ENCODE measurements at places on chromosomes 7 and 10. TPM values are rescaled to one million over a fixed set of nuclear protein-coding genes. Genes with fewer than 3 reads are reported as not detected.

MAP3K8 gene
- 1.7 TPM for total RNA-seq

TLX1 gene
- total RNA-seq: 14.3 TPM

USP6NL gene
- 13.3 TPM for total RNA-seq

PHKG1 gene
- total RNA-seq: not detected

CHST15 gene
- 2.4 TPM for total RNA-seq

HIBADH gene
- 10.3 TPM for total RNA-seq

WEE2 gene
- not detected for total RNA-seq

CRCP gene
- 29.1 TPM for total RNA-seq

CDHR1 gene
- total RNA-seq: 6.1 TPM

MRLN gene
- total RNA-seq: not detected

WDFY4 gene
- not detected for total RNA-seq

SDK1 gene
- total RNA-seq: 225 TPM

- H3K4me3 ChIP-seq: no peak overlapping the region
- no peaks in the 10 kb centered on the region for H3K36me3 ChIP-seq
- DNase-seq: no peak
Measured at GRCh38 chr7:122902751-122903495, 16.7 kb upstream of the CADPS2 start.

- no peaks in the 10 kb centered on the region for H3K36me3 ChIP-seq
- no peaks in the 10 kb centered on the region for H3K27me3 ChIP-seq
- H3K4me3 ChIP-seq: no peak overlapping the region
- no peak overlapping the region for H3K27ac ChIP-seq
Measured at GRCh38 chr10:14036233-14036632, 294.5 kb downstream of the FRMD4A start.

GRCh38 chr7:55104712-55105433 lies 86.1 kb downstream of the EGFR start:
- peaks cover 2% of the 10 kb centered on the region for H3K27me3 ChIP-seq
- H3K4me3 ChIP-seq: no peak overlapping the region
- no peak overlapping the region for H3K27ac ChIP-seq
- no peaks in the 10 kb centered on the region for H3K36me3 ChIP-seq
- H3K4me1 ChIP-seq: peaks cover 22% of the 10 kb centered on the region

DNA sequence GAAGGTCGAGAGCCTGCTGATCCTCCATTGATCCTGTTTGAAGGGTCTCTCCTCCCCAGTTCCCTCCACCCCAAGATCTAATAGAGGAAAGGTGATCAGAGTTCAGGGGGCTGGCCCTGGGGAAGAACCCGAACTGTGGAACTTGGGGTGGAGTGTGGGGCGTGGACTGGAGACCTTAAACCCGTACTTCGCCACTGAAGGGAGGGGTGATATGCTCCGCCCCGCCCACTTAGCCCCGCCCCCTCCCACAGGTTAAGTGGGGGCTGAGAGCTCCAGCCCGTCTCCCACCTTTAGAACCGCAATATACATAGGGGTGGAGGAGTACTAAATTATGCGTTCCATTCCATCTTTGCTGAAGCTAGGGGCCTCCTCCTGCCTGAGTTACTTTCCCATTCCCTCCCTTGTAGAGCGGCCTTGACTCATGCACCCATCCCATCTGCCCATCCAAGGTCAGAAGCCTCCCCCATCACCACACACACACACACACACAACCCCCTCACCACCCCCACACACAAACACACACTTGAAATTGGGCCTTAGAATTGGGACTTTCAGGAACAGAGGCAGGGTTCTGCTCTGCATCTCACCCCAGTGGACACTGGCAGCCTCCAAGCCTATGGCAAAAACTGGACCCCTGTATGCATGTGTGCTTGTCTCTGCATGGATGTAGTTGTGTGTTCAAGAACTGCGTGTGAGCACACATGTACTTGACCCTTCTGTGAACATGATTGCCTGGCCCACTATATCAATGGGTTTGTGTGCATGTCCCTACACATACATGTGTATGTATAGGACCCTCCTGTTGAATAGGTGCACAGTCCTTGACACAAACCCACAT lies 991 bp downstream of the SEMA4G start:
- peak overlapping the region; percentile 86 for H3K4me3 ChIP-seq
- H3K4me1 ChIP-seq: peaks cover 13% of the 10 kb centered on the region

GRCh38 chr7:116354171-116354545 lies 143.8 kb downstream of the TES start:
- no peaks in the 10 kb centered on the region for H3K4me1 ChIP-seq
- no peak for DNase-seq
- no peak overlapping the region for H3K4me3 ChIP-seq
- H3K27me3 ChIP-seq: peaks cover 2% of the 10 kb centered on the region
- no peak overlapping the region for H3K27ac ChIP-seq

DNA sequence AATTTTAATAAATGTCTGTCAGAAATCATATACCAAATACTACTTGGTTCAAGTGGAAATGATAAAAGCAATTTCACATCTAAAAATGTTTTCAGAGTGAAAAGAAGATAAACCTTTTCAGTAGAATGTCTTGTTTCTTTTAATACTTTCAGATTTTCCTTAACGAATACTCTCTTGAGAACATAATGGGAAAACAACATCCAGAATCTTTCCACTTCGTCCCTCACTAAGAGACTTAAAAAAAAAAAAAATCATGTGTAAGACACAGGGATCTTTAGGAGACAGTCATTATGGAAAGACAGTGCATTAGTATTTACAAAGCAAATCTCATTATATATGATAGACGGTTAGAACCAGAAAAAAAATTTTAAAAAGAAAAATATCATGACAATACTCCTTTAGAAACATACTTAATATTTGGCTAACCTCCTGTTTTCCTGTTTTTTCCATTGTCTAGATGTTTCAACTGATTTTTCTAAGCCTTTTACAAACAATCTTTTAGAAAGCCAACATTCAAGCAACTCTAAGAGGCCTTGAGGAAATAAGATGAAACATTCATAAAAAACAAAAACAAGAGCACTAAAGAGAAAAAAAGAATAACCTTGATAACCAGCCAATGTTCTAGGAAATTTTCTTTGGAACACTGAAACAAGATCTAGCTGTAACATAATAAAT lies 339.9 kb upstream of the LRRN3 start:
- H3K27me3 ChIP-seq: no peaks in the 10 kb centered on the region
- H3K36me3 ChIP-seq: peaks cover 6% of the 10 kb centered on the region
- DNase-seq: no peak
- no peak overlapping the region for H3K27ac ChIP-seq
- H3K4me3 ChIP-seq: no peak overlapping the region
- no peaks in the 10 kb centered on the region for H3K4me1 ChIP-seq

DNA sequence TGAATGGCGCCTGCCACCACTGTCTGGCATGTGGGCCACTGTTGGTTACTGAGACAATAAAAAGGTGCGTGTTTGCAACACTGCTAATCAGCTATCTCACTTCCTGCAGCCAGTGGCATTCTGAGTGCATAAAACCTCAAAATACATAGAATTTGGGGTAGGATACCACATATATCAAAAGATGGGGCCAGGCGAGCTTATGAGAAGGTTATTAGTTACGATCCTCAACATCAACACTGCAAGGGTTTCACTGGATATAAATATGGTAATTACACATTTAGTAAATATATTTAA lies 200.2 kb downstream of the WDR37 start:
- peaks cover 2% of the 10 kb centered on the region for H3K4me1 ChIP-seq
- H3K27me3 ChIP-seq: peaks cover 7% of the 10 kb centered on the region
- no peak overlapping the region for H3K4me3 ChIP-seq

DNA sequence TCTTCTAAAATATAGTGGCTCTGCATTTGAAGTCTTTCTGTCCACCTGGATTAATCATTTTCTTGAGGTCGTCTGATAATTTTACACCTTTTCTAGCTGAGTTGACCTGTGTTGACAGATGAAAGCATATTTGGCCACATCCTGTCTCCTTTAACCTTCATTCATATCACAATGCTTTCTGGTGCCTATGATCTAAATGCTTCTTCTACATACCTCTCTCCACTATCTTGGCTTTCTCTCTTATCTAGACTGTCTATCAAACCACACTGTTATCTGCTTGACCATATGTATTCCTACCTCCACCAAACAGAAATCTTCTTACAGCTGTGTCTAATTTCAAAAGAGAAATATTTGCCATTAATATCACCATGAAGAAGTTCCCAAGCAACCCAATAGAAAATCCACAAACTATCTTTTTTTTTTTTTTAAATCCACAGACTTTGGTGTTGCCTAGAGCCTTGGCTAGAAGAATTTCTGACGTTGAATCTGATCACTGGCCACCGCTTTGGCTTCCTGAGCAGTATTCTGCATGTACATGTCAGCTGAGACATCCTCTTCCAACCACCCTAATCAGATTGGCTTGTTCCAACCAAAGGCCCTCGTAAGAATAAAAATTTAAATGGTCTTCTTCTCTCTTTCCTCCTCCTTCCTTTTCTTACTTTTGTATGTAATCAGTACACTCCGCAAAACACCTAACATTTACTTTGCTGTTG lies 66.3 kb upstream of the SP4 start:
- H3K4me3 ChIP-seq: no peak overlapping the region
- H3K27ac ChIP-seq: no peak overlapping the region
- H3K4me1 ChIP-seq: no peaks in the 10 kb centered on the region

- H3K4me3 ChIP-seq: peak overlapping the region; percentile 98
- H3K4me1 ChIP-seq: peaks cover 2% of the 10 kb centered on the region
- no peaks in the 10 kb centered on the region for H3K36me3 ChIP-seq
- H3K27me3 ChIP-seq: peaks cover 3% of the 10 kb centered on the region
- no peak overlapping the region for H3K27ac ChIP-seq
Measured at GRCh38 chr7:76049295-76049694, 1.4 kb downstream of the MDH2 start.

DNA sequence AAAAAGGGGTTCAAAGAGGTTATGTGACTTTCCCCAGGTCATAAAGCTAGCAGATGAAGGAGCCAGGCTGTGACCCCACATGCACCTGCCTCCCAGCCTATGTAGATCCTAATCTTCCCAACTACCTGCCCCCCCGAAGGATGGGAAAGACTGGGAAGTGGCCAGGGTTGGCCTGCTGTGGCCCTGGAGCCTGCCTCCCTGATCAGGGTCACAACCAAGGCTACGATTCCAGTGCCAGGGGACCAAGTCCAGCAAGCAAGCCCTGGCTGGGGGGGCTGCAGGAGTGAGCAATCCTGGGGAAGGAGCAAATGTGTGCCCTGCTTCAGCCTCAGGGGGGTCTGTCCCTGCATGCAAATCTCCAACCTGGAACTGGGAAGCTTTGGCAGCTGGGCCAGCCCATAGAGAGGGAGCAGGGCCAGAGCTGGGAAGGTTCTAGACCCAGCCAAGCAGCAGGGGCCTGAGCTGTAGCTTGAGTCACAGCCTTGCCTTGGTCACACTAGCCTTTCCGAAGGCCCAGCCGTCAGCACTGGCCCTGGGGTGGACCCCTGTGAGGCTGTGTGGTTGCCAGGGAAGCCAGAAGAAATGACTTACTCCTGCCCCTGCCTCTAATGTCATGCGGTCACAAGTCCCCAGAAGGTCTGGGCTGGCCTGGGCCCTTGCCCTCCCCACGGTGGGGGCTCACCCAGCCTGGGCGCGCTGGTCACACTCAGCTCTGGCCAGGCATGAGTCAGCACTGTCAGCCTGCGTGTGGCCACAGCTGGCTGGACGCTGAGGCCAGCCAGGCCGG lies 96.4 kb upstream of the ZMIZ1 start:
- H3K4me1 ChIP-seq: peaks cover 32% of the 10 kb centered on the region
- H3K27ac ChIP-seq: peak overlapping the region; percentile 99
- DNase-seq: peak; percentile 54
- H3K36me3 ChIP-seq: no peaks in the 10 kb centered on the region

- H3K27ac ChIP-seq: peak overlapping the region; percentile 2
- H3K27me3 ChIP-seq: peaks cover 4% of the 10 kb centered on the region
- no peak overlapping the region for H3K4me3 ChIP-seq
- peaks cover 23% of the 10 kb centered on the region for H3K4me1 ChIP-seq
- DNase-seq: peak; percentile 76
Measured at GRCh38 chr7:130896898-130897514, 163.0 kb upstream of the KLF14 start.

- H3K4me1 ChIP-seq: peaks cover 5% of the 10 kb centered on the region
- H3K27ac ChIP-seq: no peak overlapping the region
Measured at GRCh38 chr10:77799352-77799751, 127.2 kb downstream of the DLG5 start.

- H3K4me3 ChIP-seq: no peak overlapping the region
- no peak overlapping the region for H3K27ac ChIP-seq
- H3K36me3 ChIP-seq: no peaks in the 10 kb centered on the region
- DNase-seq: no peak
- peaks cover 3% of the 10 kb centered on the region for H3K4me1 ChIP-seq
Measured at GRCh38 chr10:131077031-131077430, 234.5 kb downstream of the TCERG1L start.

GRCh38 chr7:149707448-149707886 lies 65.9 kb downstream of the ZNF467 start:
- no peak overlapping the region for H3K4me3 ChIP-seq
- peaks cover 5% of the 10 kb centered on the region for H3K27me3 ChIP-seq
- DNase-seq: no peak
- no peaks in the 10 kb centered on the region for H3K4me1 ChIP-seq
- peaks cover 10% of the 10 kb centered on the region for H3K36me3 ChIP-seq

GRCh38 chr7:51369746-51370145 lies 53.1 kb upstream of the COBL start:
- H3K4me1 ChIP-seq: peaks cover 10% of the 10 kb centered on the region
- H3K27ac ChIP-seq: no peak overlapping the region
- H3K36me3 ChIP-seq: no peaks in the 10 kb centered on the region

- H3K27ac ChIP-seq: no peak overlapping the region
- no peaks in the 10 kb centered on the region for H3K4me1 ChIP-seq
- peaks cover 5% of the 10 kb centered on the region for H3K27me3 ChIP-seq
- no peak overlapping the region for H3K4me3 ChIP-seq
- DNase-seq: no peak
Measured at GRCh38 chr10:133123050-133123745, 35.5 kb downstream of the ADGRA1 start.

- H3K4me1 ChIP-seq: peaks cover 21% of the 10 kb centered on the region
- no peak overlapping the region for H3K4me3 ChIP-seq
- DNase-seq: no peak
- H3K36me3 ChIP-seq: no peaks in the 10 kb centered on the region
- H3K27ac ChIP-seq: no peak overlapping the region
- peaks cover 2% of the 10 kb centered on the region for H3K27me3 ChIP-seq
Measured at GRCh38 chr7:130941322-130942210, 207.6 kb upstream of the KLF14 start.

DNA sequence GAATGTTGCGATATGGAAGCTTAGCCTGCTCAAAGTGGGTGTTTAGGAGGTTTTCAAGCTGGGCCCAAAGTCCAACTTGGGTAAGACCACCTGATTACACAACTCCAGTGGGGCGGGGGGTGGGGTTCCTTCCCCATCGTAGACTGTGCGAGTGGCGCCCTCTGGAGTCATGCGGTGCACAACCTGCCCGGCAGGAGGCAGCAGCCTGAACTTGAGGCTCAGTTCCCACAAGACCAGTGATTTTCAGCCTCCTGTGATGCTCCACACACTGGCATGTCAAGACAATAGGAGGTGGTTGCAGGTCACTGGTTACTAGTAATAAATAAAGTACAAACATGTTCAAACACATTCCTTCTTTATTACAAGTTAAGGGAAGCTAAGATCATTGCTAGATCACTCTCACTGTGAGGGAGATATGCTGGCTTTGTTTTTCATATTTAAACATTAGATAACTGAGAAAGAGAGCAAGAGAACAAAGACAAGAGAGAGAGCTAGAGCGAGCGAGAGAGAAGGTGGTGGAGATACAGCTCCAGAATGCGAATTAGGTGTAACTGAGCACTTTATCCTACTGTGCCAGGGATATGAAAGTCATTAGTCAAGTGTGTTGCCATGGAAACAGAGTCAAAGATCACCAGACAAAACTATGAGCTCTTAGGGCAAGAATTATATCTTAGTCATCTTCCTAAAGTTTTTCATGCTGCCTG lies 97.4 kb upstream of the BMPER start:
- peaks cover 17% of the 10 kb centered on the region for H3K4me1 ChIP-seq
- H3K4me3 ChIP-seq: no peak overlapping the region
- H3K27me3 ChIP-seq: no peaks in the 10 kb centered on the region
- peaks cover 5% of the 10 kb centered on the region for H3K36me3 ChIP-seq
- H3K27ac ChIP-seq: no peak overlapping the region

Measured in glutamatergic neuron (in vitro differentiated cells).